ENCODE measurements at places on chromosomes 16 and 17. TPM values are rescaled to one million over a fixed set of nuclear protein-coding genes. Genes with fewer than 3 reads are reported as not detected.

The FN3K gene
- total RNA-seq = 107 TPM

DNA sequence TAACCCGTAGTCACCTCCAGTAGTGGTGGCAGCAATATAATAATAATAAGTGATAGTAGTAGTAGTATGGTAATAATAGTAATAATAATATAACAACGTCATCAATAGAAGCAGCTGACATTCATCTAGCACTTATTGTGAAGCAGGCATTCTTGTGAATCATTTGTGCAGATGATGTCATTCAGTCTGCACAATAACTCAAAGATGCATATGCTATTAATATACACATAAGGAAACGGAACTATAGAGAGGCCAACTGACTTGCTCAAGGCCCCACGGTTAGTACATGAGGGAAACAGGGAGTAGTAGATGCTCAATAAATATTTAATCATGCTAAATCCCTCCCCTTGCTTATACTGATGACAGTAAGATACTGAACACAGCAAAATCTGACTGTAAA lies 35.4 kb upstream of the GAN start:
- no peak overlapping the region for H3K27ac ChIP-seq
- no peaks in the 10 kb centered on the region for H3K27me3 ChIP-seq
- H3K36me3 ChIP-seq = no peaks in the 10 kb centered on the region

DNA sequence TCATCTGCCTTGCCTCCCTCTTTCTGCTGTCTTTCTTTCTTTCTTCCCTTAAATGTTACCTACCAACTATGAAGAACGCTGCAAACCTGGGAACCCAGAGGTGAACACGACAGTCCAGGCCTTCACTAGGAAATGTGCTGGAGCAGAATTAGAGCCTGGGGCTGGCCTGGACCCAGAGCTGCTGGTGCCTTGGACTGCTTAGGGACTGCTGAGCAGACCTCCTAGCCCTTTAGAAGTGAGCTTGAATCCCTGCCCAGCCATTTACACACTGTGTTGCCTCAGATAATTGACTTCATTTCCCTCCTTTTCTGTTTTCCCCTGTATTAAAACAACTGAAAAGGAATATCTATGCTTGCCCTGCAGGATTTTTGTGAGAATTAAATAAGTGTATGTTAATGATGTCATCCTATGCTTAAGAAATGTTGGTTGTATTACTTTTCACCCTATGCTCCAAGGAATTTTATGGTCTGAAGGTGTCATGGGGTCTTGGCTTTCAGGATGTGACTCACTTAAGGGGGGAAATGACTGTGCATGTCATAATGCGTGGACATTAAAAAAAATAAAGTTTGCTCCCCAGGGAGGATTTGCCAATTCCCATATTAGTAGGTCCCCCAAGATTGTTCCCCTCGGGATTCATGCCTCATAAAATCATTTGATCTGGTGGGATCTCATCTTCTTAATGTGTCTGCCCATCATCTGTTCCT lies 11.5 kb downstream of the CDH13 start:
- peaks cover 46% of the 10 kb centered on the region for H3K4me1 ChIP-seq
- no peaks in the 10 kb centered on the region for H3K36me3 ChIP-seq
- peak overlapping the region; percentile 39 for H3K27ac ChIP-seq
- no peaks in the 10 kb centered on the region for H3K27me3 ChIP-seq
- no peak overlapping the region for H3K4me3 ChIP-seq

The CA5A gene
- total RNA-seq = not detected

The LRRC37A gene
- 1.1 TPM for total RNA-seq

DNA sequence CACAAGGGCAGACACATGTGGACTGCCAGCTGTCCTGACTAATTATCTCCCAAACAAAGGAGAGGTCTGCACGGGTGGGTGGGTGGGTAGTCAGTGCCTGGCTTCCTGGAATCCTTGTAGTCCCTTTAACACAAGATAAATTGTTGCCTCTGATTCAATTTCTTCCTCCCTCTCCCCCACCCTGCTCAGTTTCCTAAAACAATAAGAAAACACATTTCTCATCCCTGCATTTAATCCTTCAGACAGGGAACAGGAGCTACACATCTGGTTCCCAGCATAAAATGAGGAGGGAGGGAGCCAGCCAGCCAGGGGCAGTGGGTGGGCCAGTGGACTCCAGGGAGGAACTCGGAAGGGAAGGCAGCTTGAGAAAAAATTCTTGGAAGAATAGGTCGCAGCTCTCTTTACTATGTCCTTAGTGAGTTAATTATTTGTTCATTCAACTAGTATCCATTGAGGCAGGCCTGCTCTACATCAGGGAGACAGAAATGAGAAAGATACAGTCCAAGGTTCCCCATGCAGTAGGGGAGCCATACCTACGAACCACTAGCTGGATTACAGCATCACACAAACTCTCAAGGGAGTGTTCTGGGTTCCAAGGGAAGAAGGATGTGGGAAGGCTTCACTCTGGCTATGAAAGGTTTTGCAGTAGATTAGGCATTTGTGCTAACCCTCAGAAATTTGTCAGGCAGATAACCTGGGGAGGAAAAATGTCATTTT lies 58.3 kb downstream of the CCT6B start:
- no peaks in the 10 kb centered on the region for H3K4me1 ChIP-seq
- no peak overlapping the region for H3K27ac ChIP-seq
- H3K27me3 ChIP-seq = peaks cover 29% of the 10 kb centered on the region
- H3K4me3 ChIP-seq = no peak overlapping the region

DNA sequence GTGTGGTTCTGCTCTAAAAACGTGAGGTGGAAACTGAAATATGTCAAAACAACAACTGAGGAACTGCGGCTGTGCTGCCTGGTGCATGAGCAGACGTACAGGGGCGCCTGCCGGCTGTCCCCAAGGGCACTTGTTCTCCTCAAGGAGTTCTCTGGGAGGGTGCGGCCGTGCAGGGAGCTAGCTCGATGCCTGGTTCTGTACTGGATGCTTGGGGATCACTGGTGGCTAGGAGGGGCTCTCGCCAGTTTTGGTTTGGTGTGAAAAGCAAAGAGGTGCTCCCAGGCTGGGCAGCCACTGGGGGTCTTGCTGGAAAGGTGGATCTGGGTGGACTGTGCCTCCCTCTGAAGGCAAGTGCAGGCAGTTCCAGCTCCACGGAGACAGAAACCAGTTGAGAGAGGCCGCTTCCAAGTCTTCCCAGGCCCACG lies 41.9 kb upstream of the ATP2A3 start:
- H3K27ac ChIP-seq = no peak overlapping the region
- no peak overlapping the region for H3K4me3 ChIP-seq
- peaks cover 36% of the 10 kb centered on the region for H3K4me1 ChIP-seq
- peaks cover 61% of the 10 kb centered on the region for H3K36me3 ChIP-seq
- no peaks in the 10 kb centered on the region for H3K27me3 ChIP-seq

DNA sequence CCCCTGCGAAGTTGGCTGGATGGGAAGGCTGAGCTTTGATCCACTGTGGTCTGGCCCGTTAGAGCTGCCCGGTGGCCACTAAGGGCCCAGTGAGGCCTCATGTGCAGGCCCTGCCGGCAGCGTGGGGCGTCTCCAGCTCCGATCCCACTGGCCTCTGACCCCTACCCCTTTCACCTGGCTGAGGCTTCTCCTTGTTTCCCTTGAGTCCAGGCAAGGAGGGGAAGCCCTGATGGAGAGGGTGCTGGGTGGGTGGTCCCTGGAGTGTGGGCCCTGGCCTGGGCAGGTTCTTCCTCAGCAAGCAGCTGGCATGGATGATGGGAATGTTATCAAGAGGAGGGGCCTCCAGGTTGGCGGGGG lies 356.8 kb downstream of the SEC14L1 start:
- no peak overlapping the region for H3K4me3 ChIP-seq
- no peak for DNase-seq
- no peaks in the 10 kb centered on the region for H3K27me3 ChIP-seq
- H3K27ac ChIP-seq = no peak overlapping the region

DNA sequence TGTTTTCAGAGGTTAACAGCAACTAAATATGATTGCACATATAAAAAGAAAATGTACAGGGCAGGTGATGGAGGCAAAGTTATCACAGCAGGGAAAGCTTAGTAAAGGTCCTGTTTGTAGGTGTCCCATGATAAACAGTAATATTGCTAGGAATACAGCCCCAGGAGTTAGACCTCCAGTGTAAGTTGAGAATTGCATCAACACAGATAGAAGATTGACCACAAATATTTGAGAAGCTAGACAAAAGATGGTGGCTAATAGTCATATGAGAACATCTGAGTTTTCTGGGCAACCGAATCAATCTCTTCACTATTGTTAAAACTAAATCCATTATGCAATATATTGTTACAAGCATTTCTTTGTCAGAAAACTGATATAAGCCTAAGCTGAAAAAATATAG lies 152.6 kb downstream of the CDH11 start:
- H3K4me3 ChIP-seq = no peak overlapping the region
- no peaks in the 10 kb centered on the region for H3K4me1 ChIP-seq
- H3K36me3 ChIP-seq = no peaks in the 10 kb centered on the region
- H3K27ac ChIP-seq = no peak overlapping the region

The RNF112 gene
- total RNA-seq = 1.2 TPM

The ZFP3 gene
- total RNA-seq = 11.9 TPM

GRCh38 chr16:80656711-80657150 lies 115.9 kb downstream of the DYNLRB2 start:
- no peak overlapping the region for H3K27ac ChIP-seq
- H3K27me3 ChIP-seq = no peaks in the 10 kb centered on the region
- no peak overlapping the region for H3K4me3 ChIP-seq
- H3K36me3 ChIP-seq = no peaks in the 10 kb centered on the region

DNA sequence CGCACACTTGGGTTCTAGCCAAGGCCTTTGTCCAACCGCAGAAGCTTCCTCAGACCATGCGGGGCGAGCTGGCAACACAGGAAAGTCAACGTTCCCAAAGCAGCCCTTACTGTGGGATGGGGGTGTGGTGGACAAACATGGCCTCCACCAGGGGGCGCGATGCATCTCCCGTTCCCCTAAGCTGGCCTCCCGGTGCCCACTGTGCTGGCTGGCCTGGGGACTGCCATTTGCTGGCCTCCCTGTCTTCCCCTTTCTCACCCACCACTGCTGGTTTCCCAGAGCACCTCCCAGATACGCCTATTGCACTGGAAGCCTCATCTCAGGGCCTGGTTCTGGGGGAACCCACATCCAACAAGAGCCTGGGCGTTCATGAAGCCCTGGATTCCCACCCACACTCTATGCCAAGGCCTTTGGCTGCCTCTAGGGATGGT lies 145.3 kb downstream of the IRF8 start:
- H3K36me3 ChIP-seq = no peaks in the 10 kb centered on the region
- no peak overlapping the region for H3K4me3 ChIP-seq
- DNase-seq = no peak
- H3K27ac ChIP-seq = no peak overlapping the region
- no peaks in the 10 kb centered on the region for H3K4me1 ChIP-seq

The TEX19 gene
- total RNA-seq = not detected

The ZPBP2 gene
- not detected for total RNA-seq

DNA sequence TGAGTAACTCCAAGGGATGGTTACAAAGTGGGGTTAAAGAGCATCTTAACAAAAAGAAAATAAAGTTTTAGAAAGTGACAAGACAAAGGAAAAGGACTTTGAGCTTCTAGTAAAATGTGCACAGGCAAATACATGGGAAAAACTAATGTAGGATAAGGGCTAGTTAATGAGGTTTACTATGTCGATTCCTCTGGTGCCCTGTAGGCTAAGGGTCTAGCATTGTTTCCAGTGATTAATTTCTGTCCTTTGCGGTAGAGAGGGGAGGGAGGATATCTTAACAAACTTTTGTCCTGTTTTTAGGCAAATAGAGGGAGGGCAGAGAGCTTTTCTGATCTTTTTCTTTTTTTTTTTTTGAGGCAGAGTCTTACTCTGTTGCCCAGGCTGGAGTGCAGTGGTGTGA lies 96.6 kb upstream of the SIAH1 start:
- DNase-seq = no peak
- H3K27me3 ChIP-seq = no peaks in the 10 kb centered on the region
- no peak overlapping the region for H3K27ac ChIP-seq
- no peak overlapping the region for H3K4me3 ChIP-seq
- no peaks in the 10 kb centered on the region for H3K4me1 ChIP-seq

- H3K27me3 ChIP-seq = no peaks in the 10 kb centered on the region
- no peaks in the 10 kb centered on the region for H3K4me1 ChIP-seq
- H3K4me3 ChIP-seq = no peak overlapping the region
Measured at GRCh38 chr16:49737541-49737940, 118.4 kb downstream of the ZNF423 start.

- peak overlapping the region; percentile 61 for H3K4me3 ChIP-seq
- H3K27ac ChIP-seq = no peak overlapping the region
- peaks cover 68% of the 10 kb centered on the region for H3K27me3 ChIP-seq
- H3K36me3 ChIP-seq = no peaks in the 10 kb centered on the region
Measured at GRCh38 chr17:73166731-73167581, 2.1 kb downstream of the SSTR2 start.

DNA sequence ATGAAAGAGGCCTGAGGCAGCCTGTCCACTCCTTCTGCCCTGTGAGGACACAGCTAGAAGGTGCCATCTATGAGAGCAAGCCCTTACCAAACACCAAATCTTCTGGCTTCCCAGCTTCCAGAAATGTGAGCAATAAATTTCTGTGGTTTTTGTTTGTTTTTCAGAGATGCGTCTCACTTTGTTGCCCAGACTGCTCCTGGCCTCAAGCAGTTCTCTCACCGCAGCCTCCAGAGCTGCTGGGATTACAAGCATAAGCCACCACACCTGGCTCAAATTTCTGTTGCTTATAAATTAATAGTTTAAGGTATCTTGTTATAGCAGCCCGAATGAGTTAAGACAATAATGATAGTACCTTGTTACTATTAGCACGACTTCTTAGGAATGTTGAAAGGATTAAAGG lies 12.5 kb upstream of the SLC16A11 start:
- peaks cover 9% of the 10 kb centered on the region for H3K27me3 ChIP-seq
- H3K4me1 ChIP-seq = no peaks in the 10 kb centered on the region
- DNase-seq = no peak
- no peaks in the 10 kb centered on the region for H3K36me3 ChIP-seq

- no peak for DNase-seq
- H3K4me1 ChIP-seq = no peaks in the 10 kb centered on the region
- peaks cover 12% of the 10 kb centered on the region for H3K27me3 ChIP-seq
- H3K4me3 ChIP-seq = no peak overlapping the region
- H3K36me3 ChIP-seq = no peaks in the 10 kb centered on the region
Measured at GRCh38 chr16:1143761-1144450, 9.0 kb upstream of the CACNA1H start.

The C17orf113 gene
- total RNA-seq = 0.91 TPM

- H3K4me1 ChIP-seq = no peaks in the 10 kb centered on the region
- H3K36me3 ChIP-seq = peaks cover 80% of the 10 kb centered on the region
- H3K4me3 ChIP-seq = no peak overlapping the region
- no peak for DNase-seq
Measured at GRCh38 chr16:50329446-50330189, 39.2 kb downstream of the BRD7 start.

The SLC52A1 gene
- total RNA-seq = not detected

- no peaks in the 10 kb centered on the region for H3K36me3 ChIP-seq
- peak; percentile 19 for DNase-seq
- H3K27me3 ChIP-seq = no peaks in the 10 kb centered on the region
Measured at GRCh38 chr17:15882777-15883176, 62.2 kb upstream of the ADORA2B start.

DNA sequence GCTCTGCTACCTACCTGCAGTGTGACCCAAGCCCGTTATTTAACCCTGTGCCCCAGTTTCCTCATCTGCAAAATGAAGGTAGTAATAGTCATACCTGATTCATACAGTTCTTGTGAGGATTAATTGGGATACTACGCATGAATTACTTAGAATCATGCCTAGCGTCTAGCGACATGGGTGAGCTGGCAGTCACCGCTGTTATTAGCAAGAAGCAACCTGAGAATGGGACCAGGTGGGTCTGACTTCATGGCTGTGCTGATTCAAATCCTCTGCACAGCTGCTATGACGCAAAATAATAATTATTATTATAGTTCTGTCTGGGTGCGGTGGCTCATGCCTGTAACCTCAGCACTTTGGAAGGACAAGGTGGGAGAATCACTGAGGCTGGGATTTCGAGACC lies 7.9 kb downstream of the SOCS1 start:
- DNase-seq = no peak
- peaks cover 2% of the 10 kb centered on the region for H3K4me1 ChIP-seq
- no peak overlapping the region for H3K4me3 ChIP-seq
- no peaks in the 10 kb centered on the region for H3K27me3 ChIP-seq
